Stimulated activated memory B cell treated with anti-CD40 and anti-IgM and Interleukin-4, amounts not matched to agents 10 μg/mL and 1 μg/mL and 100 μg/mL, for 72 hours (primary cell): ENCODE measurements at places on chromosomes 2 and 18.
A peak's percentile ranks its signal among the peaks of the same experiment; 100 is the strongest.

GRCh38 chr2:96386470-96386869 is 50.9 kb downstream of the NCAPH start:
- ATAC-seq: no peak

GRCh38 chr18:23871410-23871809 is 143.1 kb upstream of the TTC39C start:
- ATAC-seq: peak; percentile 89

DNA sequence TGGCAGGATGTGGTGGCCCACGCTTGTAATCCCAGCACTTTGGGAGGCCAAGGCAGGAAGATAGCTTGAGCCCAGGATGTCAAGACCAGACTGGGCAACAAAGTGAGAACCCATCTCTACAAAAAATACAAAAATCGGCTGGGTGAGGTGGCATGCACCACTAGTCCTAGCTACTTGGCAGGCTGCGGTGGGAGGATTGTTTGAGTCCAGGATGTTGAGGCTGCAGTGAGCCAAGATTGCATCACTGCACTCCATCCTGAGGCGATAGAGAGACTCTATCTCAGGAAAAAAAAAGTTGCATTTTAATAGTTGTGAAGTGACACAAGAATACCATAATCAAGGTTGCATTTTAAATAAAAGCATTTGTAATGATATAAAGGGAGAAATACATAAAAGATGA is 124.1 kb upstream of the SLC38A11 start:
- no peak for ATAC-seq

DNA sequence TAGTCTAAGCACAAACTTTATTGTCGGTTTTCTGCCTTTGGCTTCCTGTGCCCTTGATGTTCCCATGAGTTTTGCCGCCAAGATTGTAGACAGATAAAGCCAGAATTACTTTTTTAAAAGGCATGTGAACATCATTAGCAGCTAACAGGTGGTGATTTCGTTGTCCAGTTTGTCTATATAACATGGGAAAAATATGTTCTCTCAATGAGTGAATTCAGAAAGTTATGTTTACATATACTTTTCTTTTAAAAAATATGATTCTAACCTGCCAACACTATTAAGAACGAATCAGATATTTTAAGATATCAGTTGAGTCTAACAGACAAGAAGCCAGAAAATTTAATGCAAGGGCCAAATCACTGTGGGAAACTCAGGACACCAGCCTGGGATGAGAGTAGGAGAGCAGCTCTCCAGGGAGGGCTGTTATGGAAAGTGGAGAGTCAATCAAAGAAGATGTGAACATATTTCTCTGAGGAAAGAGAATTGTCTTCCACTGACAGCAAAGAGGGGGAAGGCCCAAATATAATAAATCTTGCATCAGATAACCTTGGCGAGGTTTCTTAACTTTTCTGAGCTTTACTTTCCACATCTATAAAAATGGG is 311.3 kb downstream of the ARHGAP15 start:
- ATAC-seq: no peak

DNA sequence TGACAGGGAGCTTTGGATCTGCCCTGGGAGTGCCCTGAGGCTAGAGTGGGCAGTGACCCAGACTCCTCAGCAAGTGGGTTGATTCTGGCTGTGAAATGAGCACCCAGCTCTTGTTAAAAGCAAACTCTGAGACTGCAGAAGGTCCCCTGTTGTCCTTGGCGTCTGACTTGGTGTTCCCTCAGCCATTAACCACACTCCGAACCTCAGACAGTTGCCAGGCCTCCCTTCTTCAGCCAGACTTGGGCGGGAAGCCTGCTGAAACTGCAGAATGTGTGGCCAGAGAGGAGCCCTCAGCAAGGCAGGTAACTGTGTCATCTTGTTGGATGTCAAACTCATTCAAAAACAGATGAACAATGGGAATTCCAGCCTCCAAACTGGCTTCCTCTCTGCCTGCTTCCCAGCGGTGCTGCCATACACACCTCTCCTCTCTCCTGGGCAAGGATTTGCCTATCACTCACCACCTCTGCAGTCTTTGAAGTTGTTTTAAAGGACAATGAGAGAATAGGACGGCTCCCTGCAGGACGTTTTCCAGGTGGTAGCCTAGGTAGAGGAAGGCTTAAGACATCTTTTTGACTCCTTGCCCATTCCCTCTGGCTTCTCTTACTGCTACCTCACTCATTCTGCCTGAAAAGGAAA is 38.9 kb upstream of the B3GNT2 start:
- ATAC-seq: no peak

DNA sequence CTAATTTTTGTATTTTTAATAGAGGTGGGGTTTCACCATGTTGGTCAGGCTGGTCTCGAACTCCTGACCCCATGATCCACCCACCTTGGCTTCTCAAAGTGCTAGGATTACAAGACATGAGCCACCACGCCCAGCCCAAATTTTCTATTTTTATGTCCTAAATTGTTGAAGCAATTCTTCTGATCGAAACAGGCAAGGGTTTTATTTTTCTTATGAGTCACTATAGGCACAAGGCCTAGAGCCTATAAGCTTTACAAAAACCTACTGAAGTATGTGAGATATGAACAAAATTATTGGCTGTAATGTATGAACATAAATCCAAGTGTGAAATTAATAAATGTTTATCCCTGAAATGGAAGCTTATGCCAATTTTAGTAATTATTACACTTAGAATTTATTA is 464.2 kb upstream of the NRP2 start:
- no peak for ATAC-seq

DNA sequence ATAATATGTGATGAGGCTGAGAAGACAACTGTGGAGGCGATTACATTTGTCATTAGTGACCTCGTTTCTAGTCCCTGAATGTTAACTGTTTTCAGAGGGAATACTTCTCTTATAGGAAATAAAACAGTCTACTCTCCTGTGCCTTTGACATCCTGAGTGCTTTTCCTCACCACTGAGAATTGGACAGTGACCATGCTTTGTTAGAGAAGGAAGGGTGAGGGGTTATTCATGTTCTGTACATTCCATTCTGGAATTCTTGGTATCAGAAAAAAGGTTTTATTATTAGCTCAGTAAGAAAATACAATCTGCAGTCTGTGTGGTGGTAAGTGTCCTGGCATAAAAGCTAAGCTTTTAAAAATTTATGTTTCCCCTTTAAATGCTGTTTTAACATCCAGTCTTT is 58.8 kb downstream of the PARD3B start:
- ATAC-seq: no peak

GRCh38 chr2:49105506-49105905 is 48.8 kb downstream of the FSHR start:
- no peak for ATAC-seq

DNA sequence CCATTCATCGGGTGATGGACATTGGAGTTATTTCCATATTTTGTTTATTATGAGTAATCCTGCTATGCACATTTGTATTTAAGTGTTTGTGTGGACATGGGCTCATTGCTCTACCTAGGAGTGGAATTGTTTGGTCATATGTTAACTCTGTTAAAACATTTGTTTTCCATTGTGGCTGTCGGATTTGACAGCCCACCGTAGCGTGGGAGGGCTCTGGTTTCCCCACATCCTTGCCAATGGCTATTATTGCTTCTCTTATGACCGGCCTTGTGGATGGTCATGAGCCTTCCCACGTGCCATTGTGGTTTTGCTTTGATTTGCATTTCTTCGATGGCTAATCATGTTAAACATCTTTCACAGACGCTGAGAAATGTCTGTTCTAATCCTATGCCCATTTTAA is 92.0 kb downstream of the ZNF236 start:
- peak; percentile 78 for ATAC-seq

- ATAC-seq: no peak
Observed at GRCh38 chr2:119552902-119553301, 8.7 kb downstream of the CFAP221 start.

- ATAC-seq: no peak
Observed at GRCh38 chr2:10787176-10787968, 25.2 kb downstream of the PDIA6 start.

- no peak for ATAC-seq
Observed at GRCh38 chr2:120576509-120577474, 158.9 kb upstream of the GLI2 start.

DNA sequence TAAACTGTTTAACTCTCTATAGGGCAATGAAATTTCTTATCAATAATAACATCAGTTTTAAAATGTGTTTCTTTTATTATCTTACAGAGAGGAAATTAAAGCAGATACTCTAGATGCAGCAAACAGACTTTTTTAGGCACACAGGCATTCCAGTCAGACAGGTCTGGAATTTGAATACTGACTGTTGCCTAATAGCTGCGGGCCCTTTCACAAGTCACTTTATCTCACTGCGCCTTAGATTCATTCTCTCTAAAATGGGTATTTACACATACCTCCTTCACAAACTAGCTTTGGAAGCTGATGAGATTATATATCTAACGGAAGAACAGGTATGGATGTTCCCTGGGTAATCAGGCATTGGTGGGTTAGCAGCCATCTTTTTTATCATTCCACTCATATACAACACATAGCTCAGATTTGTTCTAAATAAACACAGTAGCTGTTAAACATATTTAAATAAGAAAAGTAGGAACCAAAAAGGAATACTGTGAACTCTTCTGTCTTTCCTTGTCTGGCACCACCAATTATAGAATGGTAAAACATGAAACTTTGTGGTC is 104.2 kb downstream of the LRP2 start:
- no peak for ATAC-seq
